Small intestine (tissue), 16 donors: ENCODE measurements at places on chromosomes 4 and X.

GRCh38 chr4:118346495-118346894 is 6.3 kb downstream of the PRSS12 start:
- no peak for DNase-seq

- DNase-seq: no peak
Observed at GRCh38 chrX:20144491-20144890, 2.9 kb upstream of the EIF1AX start.

- DNase-seq: no peak
Observed at GRCh38 chr4:17134100-17134499, 235.7 kb upstream of the LDB2 start.

GRCh38 chr4:151664289-151664688 is 96.5 kb downstream of the GATB start:
- no peak for DNase-seq

- no peak for DNase-seq
Observed at GRCh38 chrX:56986138-56986537, 9.2 kb downstream of the SPIN3 start.

DNA sequence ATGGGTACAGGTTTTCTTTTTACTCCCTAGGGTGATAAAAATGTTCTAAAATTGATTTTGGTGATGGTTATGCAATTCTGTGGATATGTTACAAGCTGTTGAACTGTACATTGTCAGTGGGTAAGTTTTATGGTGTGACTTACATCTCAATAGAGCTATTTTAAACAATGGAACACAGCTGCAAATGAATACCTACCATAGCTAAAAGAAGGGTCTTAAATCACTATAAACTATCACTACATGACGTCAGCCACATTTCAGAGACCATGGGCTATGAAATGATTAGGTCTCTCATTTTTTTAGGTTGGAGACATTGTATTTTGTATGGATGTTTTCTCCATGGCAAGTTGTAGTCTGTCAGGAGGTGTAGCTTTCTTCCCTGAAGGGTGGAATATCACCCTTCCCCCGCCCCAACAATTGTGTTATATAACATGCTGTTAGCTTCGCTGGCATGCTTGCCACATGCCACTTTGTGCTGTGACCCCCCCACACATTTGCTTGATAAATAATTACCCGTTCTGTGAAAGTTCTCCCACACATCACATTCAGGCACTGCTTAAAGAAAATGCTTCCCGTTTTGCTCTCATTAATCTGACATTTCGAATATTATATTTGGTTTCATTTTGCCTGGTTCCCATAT is 159.7 kb downstream of the ARHGAP10 start:
- no peak for DNase-seq

DNA sequence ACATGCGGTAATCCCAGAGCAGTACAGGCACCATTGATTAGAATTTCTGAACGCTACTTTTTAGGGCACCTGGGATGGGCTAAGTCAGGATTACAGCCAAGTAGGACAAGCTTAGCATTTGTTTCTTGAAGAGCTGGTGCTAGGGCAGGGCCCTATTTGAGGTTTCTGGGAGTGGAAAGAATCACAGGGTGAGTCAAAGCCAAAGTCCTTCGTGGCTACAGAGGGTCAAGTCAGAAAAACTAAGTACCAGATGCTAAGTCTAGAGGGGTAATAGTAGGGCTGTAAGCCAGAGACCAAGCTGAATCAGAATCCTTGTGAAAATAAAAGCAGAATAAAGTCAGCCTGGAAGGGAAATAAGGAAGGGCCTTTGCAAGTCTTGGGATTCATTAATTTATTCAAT is 448.6 kb downstream of the ZIC3 start:
- no peak for DNase-seq

DNA sequence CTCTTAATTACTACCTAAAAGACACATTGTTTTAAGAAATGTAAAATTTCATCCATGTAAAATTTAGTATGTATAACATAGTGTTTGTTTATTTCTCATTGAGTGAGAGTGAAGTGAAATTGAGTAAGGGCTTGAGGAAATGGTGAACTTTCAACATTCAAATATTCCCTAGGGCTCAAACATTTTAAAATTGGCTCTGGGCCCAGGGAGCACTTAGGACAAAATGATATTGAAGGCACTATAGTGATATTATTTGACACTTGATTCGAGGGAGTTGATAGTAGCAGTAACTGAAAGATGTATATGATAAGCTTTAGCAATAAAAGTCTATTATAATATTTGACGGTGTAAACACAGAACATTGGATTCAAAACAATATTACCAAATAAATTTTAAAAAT is 1244.0 kb upstream of the TENM3 start:
- no peak for DNase-seq

GRCh38 chrX:103275947-103276567 is 493 bp downstream of the TCEAL5 start:
- DNase-seq: no peak

- DNase-seq: no peak
Observed at GRCh38 chr4:6591313-6591712, 16.3 kb downstream of the MAN2B2 start.

DNA sequence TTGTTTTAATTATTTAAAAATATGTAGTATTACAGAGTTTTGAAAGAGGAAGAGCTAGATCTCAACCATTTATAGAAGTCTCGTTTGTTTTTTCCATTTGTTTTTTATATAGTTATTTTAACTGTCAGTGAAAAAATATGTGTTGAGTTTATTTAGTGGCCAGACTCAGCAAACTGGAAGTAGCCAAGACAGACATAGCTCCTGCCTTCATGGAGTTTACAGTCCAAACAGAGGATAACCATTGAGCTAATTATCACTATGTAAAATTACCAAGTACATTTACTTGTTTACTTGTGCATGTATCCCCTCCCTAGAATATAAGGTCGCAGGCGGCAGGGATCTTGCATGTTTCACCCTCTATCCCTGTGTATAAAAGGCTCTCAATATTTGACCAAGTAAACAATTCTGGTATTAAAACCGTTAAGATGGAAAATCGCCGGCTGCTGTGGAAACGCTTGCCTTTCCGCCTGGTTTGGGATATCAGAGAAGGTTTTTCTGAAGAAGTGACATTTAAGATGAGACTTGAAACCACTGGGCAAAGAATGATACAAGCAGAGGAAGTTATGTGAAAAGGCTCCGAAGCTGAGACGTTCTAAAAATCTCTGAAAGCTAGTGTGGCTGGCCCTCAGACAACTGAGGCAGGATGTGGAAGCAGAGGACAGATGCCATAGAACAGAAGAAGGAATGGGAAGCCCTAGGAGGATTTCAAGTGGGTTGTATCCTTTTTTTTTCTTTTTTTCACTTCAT is 1.3 kb upstream of the CCNI start:
- no peak for DNase-seq

DNA sequence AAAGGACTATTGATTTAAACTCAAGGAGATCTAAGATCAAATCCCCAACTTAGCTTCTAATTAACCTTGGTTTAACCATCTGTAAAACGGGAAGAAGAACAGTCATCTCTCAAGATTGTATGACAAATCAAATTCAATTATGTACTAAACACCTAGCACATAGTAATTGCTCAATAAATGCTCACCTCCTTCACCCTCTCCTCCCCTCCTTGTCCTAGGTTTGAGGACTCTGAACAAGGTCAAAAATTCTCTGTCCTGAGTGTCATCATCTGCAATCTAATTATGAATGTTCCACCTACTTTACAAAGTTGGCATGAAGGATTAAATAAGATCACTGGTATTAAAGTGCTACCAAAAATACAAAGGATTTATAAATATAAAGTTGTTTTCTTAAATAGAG is 320.1 kb upstream of the PPARGC1A start:
- no peak for DNase-seq

DNA sequence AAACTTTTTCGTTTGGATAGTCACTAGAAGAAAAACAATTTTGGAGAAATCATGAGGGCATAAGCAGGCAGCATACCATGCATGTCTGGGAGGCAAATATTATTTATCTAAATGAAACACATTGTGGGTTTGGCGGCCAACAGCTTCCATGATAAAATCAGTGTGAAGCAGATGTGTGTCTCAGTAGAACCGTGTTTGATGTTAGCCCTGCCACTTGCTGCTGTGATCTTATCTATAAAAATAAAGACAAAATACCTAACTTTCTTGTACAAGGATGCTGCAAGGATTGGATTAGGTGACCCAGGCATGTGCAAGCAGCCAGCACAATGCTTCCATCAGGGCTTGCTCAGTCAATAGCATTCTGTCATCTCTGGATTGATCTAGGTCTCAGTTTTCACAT is 341.4 kb downstream of the PACRGL start:
- no peak for DNase-seq
